Activated T-helper 1 cell treated with anti-CD3 and anti-CD28 coated beads, Interleukin-12 subunit alpha, Interleukin-12 subunit beta, Interleukin-2, Interleukin-4 antibody, amounts not matched to agents 30 ng/mL and 10 ng/mL and 1 ng/mL, durations not matched to agents 14 hours and 24 hours and 36 hours (primary cell): ENCODE measurements at places on chromosomes 7 and 10.

DNA sequence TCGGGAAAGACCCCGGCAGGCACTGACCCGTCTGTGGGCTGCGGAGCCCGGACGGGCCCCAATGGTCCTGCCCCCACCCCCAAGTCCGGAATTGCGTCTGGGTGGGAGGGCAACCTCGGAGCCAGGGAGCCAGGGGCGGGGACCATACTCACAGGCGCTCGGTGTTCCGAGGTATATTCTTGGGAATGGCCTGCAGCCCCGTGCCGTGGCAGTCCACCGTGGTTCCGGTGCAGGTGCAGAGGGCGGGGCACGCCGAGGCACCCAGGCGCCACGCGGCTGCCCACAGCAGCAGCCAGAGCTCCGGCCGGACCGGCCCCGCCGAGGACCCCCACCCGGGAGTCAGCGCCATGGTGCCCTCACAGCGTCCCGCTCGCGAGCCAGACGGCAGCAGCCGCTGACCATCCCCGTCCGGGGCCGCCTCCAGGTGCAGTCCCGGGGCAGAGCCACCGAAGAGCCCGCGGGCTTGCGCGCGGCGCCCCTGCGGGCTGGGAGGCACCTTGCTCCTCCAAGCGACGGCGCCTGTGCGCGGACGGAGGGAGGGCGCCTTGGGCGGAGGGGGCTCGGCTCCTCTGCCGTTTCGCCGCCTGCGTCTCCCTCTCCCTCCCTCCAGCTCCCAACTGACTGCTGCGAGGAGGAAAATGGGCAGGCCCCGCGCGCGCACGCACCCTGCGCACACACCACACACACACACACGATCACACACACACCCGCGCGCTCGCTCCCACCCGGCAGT lies at the start of gene SLIT1:
TSS of gene SLIT1 (minus strand) at position 634 of the 733 bp plus-strand sequence. CDS start at position 349, 285 bp downstream.
- DNase-seq = no peak

- DNase-seq = no peak
Measured at GRCh38 chr10:45220931-45221330, 94.5 kb downstream of the OR13A1 start.

DNA sequence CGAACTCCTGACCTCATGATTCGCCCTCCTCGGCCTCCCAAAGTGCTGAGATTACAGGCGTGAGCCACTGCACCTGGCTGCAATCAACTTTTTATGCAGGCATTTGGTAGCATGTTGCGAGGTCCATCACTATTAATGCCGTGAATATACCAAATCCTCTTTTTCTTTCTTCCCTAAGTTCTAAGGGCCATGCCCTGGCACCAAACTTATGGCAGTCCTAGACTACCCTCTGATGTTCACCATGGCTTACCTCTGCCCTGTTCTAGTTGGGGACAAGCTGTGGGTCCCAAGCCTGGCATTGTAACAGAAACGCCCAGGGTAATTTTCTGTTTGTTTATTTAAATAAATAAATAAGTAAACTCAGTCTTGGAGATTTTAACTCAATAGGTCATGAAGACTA lies 13.3 kb downstream of the PRSS2 start:
- DNase-seq = no peak

GRCh38 chr10:130809761-130810515 lies 501.6 kb downstream of the TCERG1L start:
- DNase-seq = no peak

DNA sequence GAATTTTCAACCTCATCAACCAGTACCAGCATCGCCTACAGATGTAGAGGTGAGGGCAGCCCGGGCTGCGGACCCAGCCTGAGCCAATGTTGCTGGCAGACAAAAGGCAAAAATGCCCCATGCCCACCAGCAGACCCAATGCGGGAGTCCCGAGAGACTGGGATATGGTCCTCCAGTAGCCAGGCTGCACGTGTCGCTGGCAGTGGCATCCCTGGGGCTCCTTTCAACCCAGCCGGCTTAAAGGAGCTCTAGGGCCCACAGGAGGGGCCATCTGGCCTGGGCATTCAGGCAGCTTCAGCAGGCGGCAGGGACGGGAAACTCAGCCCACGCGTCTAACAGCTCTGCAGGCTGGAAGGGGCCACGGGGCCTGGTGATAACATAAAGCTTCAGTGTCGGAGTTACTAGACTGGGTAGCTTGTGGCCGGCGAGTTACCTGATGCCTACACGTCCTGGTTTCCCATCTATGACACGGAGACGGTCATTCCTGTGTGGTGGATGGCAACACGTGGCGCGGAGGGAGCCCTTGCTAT lies 70.7 kb downstream of the PROSER2 start:
- DNase-seq = no peak

GRCh38 chr7:31251441-31251840 lies 89.1 kb downstream of the NEUROD6 start:
- no peak for DNase-seq

GRCh38 chr7:2959103-2959680 lies 84.5 kb downstream of the CARD11 start:
- no peak for DNase-seq

DNA sequence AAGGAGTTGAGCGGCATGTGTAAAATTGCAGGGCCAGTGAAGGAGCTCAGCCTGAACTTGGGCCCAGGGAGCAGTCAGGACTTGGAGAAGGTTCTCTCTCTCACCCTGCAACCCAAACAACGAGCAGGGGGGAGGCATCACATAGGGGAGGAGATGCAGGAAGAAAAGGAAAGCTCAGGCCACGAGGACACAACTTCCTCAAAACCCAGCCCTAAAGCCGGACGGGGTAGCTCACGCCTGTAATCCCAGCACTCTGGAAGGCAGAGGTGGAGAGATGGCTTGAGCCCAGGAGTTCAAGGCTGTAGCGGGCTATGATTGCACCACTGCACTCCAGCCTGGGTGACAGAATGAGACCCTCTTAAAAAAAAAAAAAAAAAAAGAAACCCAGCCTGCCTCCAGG lies 629.1 kb downstream of the PARD3 start:
- DNase-seq = no peak

DNA sequence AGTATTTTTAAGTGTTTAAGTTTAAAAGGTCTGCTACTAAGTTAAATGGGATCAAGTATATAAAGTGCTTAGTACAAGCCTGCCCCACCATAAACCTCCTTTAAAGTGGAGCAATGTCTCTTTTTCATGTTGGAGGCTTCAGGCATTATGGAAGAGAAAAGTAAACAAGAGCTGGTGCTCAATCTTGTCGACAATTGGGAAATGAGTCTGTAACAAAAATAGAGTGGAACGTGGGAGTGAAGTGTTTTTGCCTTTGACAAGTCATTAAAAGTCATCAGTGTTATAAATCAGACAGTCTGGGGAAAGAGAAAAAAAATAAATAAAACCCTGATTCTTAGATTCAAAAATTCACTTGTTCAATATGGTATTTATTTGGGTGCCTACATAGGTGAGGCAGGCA lies 44.7 kb downstream of the DNAJC12 start:
- no peak for DNase-seq

GRCh38 chr10:44413416-44413815 lies 28.5 kb upstream of the CXCL12 start:
- DNase-seq = no peak

- DNase-seq = no peak
Measured at GRCh38 chr7:112970771-112971170, 115.9 kb downstream of the GPR85 start.

DNA sequence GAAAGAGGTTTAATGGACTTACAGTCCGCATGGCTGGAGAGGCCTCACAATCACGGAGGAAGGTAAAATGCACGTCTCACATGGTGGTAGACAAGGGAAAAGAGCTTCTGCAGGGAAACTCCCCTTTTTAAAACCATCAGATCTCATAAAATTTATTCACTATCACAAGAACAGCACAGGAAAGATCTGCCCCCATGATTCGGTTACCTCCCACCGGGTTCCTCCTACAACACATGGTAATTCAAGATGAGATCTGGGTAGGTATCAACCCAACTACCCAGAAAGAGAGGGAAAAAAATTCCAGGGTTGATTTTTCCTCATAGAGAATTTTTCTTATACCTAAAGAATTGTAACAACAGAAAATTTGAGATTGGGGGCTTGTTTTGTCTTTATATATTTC lies 13.9 kb downstream of the RAPGEF5 start:
- DNase-seq = no peak

- DNase-seq = no peak
Measured at GRCh38 chr10:35352512-35352911, 16.2 kb downstream of the CCNY start.

- no peak for DNase-seq
Measured at GRCh38 chr10:80411681-80412220, 3.4 kb downstream of the PRXL2A start.

GRCh38 chr7:22611758-22612079 lies 111.7 kb upstream of the STEAP1B start:
- no peak for DNase-seq

- DNase-seq = no peak
Measured at GRCh38 chr7:108001764-108002725, 916 bp downstream of the LAMB1 start.

GRCh38 chr7:54678763-54679489 lies 80.1 kb downstream of the SEC61G start:
- DNase-seq = no peak

- no peak for DNase-seq
Measured at GRCh38 chr7:86708031-86708680, 64.4 kb downstream of the GRM3 start.

DNA sequence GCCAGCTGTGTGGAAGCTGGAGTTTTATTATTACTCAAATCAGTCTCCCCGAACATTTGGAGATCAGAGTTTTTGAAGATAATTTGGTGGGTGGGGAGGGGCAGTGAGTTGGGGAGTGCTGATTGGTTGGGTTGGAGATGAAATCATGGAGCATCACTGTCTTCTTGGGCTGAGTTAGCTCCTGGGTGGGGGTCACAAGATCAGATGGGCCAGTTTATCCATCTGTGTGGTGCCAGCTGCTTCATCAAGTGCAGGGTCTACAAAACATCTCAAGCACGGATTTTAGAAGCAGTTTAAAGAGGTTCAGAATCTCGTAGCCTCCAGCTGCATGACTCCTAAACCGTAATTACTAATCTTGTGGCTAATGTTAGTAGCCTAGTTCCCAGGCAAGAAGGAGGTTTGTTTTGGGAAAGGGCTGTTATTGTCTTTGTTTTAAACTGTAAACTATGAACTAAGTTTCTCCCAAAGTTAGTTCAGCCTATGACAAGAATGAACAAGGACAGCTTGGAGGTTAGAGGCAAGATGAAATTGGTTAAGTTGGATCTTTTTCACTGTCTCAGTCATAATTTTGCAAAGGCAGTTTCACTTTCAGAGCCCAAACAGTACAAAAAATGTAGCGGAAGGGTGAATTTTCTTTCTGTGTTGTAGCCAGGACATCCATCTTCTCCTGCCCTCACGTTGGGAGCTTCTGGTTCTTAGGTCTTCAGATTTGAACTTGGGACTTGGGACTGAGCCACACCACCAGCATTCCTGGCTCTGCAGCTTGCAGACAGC lies 43.1 kb downstream of the KLF6 start:
- DNase-seq = no peak

GRCh38 chr7:42976371-42976770 lies 44.2 kb downstream of the MRPL32 start:
- DNase-seq = no peak

GRCh38 chr7:31100445-31100844 lies 48.3 kb downstream of the ADCYAP1R1 start:
- DNase-seq = no peak

DNA sequence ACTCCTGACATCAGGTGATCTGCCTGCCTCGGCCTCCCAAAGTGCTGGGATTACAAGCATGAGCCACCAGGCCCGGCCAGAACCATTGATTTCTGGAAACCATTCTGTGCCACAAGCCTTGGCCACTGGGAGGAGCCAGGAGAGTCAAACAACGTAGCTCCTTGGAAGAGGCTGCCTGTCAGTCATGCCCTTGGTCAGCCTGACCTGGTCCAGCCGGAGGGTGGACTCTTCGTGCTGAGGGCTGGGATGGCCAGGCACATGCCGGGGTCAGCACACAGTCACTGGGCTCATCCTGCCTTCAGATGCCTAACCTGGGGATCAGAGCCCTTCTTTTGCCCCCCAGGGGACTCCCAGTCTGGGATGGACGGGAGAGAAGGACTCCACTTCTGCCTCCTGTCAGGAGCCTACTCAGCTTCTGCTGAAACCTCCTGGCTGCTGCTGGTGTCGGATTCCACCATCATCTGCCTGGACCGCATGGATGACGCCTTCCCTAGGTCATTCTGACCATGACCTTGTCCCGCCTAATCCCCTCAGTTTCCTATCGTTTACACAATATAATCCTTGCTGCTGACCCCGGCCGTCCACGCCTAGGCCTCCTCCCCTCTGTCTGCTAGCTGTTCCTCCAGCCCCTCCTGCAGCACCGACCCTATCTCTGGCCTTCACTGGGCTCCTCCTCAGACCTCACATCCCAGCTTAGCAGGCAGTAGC lies 30.4 kb downstream of the TMEM270 start:
- no peak for DNase-seq

- peak; percentile 19 for DNase-seq
Measured at GRCh38 chr10:48981310-48981907, 41.8 kb upstream of the LRRC18 start.

- DNase-seq = no peak
Measured at GRCh38 chr7:38199782-38200181, 21.7 kb downstream of the STARD3NL start.

DNA sequence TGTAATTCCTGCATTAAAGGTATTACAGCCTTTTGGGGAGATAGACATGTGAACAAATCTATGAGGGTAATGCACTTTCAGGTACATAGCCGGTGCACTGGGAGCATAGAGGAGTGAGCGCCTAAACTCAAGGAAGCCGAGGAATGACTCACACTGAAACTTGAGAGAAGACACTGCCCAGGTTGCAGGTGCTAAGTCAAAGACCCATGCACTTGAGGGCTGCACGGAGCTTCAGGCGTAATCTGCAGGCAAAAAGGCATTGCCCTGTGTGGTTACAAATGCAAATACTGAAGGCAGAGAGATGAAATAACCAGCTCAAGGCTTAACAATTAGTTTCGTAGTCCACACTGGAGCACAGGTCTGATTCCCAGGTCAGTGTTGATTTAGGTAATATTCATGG lies 51.0 kb upstream of the OSBPL3 start:
- no peak for DNase-seq

GRCh38 chr7:117951691-117952280 lies 78.5 kb upstream of the CTTNBP2 start:
- DNase-seq = no peak

GRCh38 chr10:70549962-70550458 lies 52.5 kb downstream of the PRF1 start:
- DNase-seq = peak; percentile 58

DNA sequence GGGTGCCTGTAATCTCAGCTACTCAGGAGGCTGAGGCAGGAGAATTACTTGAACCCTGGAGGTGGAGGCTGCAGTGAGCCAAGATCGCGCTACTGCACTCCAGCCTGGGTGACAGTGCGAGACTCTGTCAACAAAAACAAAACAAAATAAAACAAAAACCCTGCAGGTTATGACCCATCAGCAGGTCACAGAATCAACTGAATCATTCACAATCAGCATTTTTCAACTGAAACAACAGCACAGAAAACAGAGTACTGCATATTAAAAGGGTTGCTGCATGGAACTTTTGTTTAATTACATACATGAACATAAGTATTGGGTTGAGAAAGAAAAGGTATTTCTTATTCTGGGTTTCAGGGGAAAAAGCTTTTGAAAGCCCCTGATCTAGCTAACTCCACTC lies 77.6 kb downstream of the KCNMA1 start:
- DNase-seq = no peak

- no peak for DNase-seq
Measured at GRCh38 chr7:103805346-103805745, 184.1 kb downstream of the RELN start.

- no peak for DNase-seq
Measured at GRCh38 chr7:104794154-104794553, 219.9 kb upstream of the KMT2E start.

GRCh38 chr10:36779238-36779846 lies 346.1 kb upstream of the ANKRD30A start:
- no peak for DNase-seq
